Activated CD4-positive, alpha-beta memory T cell treated with anti-CD3 and anti-CD28 coated beads for 36 hours (primary cell): ENCODE measurements at places on chromosomes 4 and X.

DNA sequence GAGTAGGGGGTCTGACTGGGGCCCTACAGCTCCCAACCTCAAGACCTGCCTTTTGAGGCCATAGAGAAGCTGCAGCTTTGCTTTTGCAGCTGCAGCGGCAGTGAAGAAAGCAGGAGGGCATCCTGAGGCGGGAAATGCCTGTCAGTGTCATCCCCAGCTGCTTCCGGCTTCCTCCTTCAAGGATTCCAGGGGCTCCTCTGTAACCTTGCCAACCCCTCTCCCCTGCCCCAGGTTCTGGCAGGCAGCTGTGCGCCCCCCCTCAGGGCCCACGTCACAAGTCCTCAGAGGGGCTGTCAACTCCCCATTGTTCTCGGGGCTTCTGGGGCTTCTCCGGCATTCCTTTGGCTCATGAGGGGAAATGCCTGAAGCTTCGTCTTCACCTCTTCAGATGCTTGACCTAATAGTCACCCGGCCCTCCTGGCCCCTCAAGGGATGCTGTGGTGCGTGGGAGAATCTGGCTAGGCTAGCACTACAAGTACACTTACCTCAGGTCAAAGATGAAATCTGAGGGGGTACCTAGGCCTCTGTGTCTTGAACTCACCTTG, 31.9 kb downstream of the APLN start:
- DNase-seq, result no peak

DNA sequence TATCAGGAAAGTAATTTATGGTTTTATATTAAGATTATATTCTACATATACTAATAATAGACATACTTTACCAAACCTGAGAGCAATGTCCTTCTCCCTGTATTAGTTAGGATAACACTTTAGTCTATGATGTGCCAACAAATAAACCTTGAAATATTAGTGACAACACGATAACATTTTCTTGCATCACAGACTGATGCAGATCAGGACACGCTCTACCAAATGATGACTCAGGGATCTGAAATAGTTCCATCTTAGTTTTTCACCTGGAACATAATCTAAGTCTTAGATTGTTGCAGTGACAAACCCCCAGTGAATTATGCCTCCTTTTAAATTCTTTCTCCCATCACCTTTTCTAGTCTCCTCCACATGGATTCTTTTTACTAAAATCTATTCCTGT, 214.2 kb downstream of the CLCN4 start:
- no peak for DNase-seq

DNA sequence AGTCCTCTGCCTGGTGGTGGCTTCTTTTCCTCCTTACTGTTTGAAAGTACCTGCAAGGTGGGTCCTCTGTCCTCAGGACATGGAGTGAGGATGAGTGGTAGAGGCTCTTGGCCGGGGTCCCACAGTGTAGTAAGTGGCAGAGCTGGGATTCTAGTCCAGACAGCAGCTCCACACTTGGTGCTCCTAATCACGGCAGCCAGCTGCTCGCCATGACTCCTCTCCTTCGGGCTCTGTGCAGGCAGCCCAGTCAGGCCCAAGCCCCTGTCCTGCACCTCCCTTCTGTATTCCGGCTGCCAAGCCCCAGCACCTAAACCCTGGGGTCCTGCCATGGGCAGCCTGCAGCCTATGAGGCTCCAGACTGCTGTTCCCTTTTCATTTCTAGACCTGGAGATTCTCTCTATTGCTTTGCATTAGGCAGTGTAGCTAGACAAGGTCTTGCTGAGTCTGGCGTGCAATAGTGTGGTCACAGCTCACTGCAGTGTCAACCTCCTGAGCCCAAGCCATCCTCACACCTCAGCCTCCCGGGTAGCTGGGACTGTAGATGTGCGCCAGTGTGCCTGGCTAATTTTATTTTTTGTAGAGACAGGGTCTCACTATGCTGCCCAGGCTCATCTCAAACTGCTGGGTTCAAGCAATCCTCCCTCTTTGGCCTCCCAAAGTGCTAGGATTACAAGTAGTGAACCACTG, 24.9 kb downstream of the NSD2 start:
- DNase-seq, result no peak

DNA sequence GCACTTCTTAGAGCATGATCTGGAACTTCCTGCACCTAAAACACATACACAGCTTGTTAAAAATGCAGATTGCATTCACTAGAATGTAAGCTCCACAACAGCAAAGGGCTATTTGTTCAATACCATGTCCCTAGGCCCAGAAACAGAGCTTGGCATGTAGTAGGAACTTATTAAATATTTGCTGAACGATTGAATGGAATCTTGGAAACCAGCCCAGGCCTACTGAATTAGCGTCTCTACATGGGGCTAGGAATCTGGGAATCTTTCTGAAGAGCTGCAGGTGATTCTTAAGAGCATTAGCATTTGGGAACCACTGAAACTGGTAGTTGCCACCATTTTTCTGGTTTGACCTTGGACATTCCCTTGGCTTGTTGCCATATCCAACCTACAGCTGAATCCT, 234.1 kb downstream of the STIM2 start:
- DNase-seq, result no peak

DNA sequence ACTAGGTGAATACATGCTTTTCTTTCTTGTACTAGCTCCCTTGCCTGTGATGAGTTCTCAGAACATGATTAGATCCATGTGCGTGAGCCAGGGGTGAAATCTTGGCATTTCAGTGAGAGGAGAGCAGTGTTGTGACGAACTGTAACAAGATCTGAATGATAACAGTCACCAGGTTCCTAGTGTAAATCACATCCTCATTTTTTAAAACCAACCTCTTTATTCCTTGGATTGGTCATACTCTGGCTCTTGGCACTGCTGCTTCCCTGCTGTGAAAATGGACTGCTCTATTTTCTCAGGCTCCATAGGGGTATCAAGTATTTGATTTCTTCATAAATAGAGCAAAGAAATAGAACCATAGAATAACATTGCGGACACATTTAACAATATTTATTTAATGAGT, 206.3 kb downstream of the SLC4A4 start:
- no peak for DNase-seq

GRCh38 chr4:146654687-146655520, 16.2 kb downstream of the POU4F2 start:
- no peak for DNase-seq

DNA sequence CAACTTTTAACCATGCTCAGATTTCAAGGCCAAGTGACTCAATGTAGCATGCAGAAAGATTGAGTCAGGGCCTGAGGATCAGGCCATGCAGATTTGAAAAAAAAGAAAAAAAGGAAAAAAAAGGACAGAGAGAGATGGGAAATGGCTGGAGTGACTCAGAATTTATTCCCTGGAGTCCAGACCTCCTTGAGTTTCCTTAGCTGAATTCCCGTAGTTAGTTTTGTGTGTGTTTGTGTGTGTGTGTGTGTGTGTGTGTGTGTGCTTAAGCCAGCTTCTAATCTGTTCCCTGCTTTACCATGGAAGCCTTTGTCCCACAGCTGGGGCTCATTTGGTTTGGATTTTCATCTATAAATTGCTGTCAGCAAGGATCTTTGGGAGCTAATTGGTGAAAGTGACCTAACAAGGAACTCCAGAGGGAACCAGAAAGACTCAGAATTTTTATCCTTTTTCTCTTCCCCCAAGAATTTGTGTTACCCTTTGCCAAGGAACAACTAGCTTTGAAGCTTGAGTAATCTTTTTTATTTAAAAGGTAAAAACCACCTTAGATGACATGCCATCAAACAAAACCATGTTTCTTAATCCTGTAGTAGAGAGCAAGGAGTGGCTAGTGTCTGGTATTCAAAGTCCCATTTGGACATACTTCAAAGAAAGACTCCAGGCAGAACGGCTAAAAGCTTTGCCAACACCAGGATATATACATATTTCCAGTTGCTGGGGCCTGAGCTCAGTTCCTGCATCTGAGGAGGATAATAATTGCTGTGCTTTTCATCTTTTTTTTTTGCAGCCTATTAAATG, 109.0 kb upstream of the DDIT4L start:
- no peak for DNase-seq

DNA sequence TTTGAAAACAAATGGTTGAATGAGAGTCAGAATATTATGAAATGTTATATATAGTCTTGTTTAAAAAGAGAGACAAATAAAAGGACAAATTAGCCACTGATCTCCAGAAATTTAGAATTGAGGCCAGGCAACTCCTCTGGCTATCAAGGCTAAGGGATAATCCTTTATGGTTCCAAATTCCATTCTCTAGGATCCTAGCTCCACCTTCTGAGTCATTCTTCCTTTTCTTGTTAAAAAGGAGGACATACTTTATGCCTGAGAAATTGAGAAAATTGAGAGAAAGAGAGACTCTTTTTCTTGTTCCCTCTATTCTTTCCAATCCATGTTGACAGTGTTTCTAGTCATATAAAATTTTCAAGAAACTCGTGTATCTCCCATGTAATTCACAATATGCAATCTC, 1299.5 kb downstream of the FSTL5 start:
- no peak for DNase-seq

- no peak for DNase-seq
Measured at GRCh38 chr4:180695851-180696250, 1547.4 kb upstream of the TENM3 start.

GRCh38 chr4:54784161-54784671, 126.5 kb downstream of the KIT start:
- no peak for DNase-seq

GRCh38 chr4:7917669-7918068, 22.0 kb downstream of the AFAP1 start:
- no peak for DNase-seq

DNA sequence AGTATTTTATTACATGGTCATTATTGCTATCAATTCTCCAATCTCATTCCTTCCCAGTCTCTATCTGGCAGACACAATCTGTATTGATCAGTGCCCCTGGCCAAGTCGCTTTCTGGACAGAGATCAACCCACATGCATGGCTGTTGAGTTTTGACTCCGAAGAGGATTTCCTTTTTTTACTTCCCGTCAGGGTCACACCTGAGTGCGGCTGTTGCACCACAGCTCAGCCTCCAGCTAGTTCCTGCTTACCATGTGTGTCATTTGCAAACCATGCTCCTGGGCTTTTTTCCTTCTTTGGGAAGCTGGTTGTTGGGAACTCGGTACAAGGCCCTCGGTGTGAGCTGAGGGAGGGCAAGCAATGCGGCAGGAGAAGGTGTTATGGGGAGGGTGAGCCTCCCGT, 11.7 kb downstream of the MAGED2 start:
- DNase-seq, result no peak

- DNase-seq, result no peak
Measured at GRCh38 chr4:8119877-8120276, 38.7 kb downstream of the ABLIM2 start.

DNA sequence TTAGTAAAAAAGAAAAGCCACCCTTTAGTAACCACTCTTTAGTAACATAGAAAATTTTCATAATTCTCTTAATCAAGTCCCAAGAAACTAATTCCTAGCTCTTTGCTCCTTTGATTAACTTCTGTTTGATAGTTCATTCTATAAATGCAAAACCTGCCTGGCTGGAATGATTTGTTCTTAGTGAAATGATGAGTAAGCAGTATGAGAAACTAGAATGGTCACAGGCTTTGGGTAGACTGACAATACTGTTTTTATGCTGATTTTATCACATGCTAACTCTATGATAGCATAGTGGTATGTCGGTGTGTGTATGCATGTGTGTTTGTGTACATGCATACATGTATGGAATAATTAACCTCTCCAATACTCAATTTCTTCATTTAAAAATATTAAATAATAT, 81.2 kb downstream of the SYTL5 start:
- DNase-seq, result no peak

DNA sequence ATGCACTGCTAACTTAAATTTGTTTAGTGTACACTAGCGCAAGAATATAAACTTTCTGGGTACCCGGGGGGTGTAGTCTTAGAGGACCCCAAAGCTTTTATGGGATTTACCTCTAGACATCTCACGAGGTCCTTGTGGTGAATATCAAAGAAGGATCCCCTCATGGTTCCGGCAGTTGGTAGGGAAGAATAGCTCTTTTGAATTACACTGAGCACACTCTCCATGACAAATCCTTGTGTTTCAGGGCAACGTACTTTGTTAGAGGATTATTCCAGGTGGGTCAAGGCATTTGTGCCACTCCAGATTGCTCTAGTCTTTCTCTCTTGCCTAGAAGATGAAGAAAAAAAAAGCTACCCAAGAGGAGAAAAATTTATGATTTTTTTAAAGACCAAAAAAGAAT, 387.6 kb downstream of the PDHA2 start:
- DNase-seq, result no peak

- no peak for DNase-seq
Measured at GRCh38 chrX:154140742-154141141, 3.3 kb upstream of the OPN1LW start.

DNA sequence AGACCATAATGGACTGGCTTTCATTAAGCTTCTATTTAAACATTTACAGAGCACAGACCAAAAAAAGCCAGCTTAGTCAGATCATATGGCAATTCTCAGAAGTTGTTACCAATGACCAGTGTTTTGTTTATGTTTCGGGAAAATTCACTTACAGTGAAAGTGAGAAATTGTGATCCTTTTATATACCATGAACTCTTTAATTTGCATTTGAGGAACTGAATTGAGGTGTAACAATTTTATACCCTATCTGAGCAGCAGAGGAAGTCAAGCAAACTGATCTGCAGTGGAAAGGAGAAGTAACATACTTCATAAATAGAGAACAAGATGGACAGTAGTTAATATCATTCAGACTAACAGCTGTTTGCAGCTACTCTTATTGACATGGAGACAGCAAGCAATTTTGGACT, 97.1 kb downstream of the TMA16 start:
- no peak for DNase-seq

DNA sequence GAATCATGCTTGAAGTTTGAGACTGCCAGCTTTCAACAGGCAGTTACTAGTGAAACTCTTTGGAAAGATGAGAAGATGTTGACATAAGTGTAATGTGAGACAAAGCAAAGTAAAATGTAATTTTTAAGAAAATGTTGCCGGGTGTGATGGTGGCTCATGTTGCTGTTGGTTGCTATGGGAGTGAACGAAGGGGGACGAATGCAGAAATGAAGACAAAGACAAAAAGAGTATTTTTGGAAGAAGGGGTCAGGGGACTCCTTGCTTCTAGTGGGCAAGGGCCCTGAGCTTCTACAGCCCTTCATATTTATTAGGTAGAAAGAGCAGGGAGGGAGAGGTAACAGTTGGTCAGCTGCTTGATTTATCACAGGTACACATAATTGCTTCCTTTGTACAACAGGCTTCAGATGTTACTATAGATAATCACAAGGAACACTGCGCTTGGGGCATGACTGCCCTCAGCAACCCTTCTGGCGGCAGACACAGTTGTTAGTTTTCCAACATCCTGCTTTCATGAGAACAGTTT, 11.9 kb upstream of the UGDH start:
- no peak for DNase-seq

- DNase-seq, result no peak
Measured at GRCh38 chr4:47510506-47511143, 25.6 kb downstream of the ATP10D start.

- no peak for DNase-seq
Measured at GRCh38 chr4:148061141-148061481, 329.2 kb downstream of the ARHGAP10 start.

GRCh38 chrX:130018143-130018542, 35.7 kb downstream of the BCORL1 start:
- no peak for DNase-seq
